ENCODE measurements at places on chromosomes 4 and X.

DNA sequence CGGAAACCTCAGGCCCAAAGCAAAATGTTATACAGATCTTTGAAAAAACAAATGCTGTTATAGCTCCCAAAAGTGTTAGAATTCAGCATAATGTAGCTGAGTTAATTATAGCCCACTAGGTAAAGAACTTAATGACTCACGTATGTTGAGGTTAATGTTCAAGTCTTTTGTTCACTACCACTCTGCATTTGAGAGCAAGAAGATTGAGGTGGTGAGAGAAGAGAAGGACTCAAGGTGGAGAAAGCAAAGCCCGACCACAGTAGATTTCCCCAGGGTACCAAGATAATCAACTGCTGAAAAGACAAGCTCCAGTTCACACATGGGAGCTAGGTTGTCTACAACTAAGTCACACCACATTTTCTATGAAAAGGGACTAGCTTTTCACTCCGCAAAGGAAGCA lies 480.2 kb downstream of the DTHD1 start:
- DNase-seq: no peak

GRCh38 chrX:32408389-32408788 lies 803.0 kb downstream of the DMD start:
- peak; percentile 22 for DNase-seq

DNA sequence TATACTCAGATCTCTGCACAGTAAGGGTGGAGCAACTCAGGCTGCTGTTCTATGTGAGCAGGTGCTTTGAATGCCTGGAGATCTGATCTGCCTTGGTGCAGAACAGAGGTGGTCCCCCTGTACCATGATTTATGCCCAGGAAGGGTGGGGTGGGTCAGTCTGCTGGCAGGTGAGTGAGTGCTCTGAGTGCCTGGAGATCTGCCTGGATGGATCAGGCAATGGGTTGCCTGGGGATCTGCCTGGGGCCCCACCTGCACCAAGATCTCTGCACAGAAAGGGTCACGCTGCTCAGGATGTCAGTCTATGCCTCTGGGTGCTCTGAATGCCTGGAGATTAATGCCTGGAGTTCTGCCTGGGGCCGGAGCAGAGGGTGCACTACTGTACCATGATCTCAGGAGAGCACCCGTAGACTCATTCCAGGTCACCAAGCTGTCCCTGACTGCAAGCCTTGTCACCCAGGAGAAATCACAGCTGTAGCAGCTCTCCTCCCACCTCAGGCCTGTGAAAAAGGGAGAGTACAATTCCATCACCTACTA lies 342.9 kb downstream of the GBA3 start:
- DNase-seq: no peak

- DNase-seq: no peak
Observed at GRCh38 chrX:2967998-2968909, 38.1 kb upstream of the ARSH start.

- DNase-seq: no peak
Observed at GRCh38 chr4:20383283-20383682, 131.6 kb downstream of the SLIT2 start.

DNA sequence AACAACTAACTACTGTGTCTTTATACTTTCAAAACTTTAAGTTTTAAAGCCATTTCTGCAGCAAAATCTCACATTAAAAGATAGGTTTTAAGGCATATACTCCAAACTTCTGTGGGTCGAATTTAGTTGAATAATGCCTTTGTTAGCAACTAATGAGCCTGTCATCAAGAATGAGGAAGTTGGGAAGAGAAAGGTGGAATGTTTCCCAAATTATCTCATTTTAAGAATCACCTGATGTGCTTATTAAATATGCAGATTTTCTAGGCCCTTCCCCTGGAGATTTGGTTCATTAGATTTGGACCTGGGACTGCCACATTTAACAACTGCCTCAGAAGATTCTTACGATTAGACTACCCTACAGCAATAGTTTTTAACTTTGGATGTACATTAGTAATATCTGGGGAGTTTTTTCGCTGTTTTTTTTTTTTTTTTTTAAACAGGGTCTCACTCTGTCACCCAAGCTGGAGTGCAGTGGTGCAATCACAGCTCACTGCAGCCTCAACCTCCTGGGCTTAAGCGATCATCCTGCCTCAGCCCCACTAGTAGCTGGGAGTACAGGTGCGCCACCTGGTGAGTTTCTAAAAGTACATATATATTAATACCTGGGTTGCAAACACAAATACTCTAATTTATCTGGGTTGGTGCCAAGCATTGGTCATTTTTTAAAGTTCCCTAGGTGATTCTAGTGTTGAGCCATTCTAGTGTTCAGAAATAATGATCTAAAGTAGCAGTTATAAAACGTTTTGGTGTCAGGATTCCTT lies 16.1 kb upstream of the TASL start:
- DNase-seq: peak; percentile 16

Measured in mesendoderm (in vitro differentiated cells).